Hematopoietic multipotent progenitor cell (in vitro differentiated cells): ENCODE measurements at places on chromosomes 16 and 17.

- DNase-seq, result no peak
Measured at GRCh38 chr17:3026856-3027751, 36.3 kb downstream of the OR1D5 start.

- no peak for DNase-seq
Measured at GRCh38 chr17:62675260-62675659, 47.8 kb downstream of the MRC2 start.

DNA sequence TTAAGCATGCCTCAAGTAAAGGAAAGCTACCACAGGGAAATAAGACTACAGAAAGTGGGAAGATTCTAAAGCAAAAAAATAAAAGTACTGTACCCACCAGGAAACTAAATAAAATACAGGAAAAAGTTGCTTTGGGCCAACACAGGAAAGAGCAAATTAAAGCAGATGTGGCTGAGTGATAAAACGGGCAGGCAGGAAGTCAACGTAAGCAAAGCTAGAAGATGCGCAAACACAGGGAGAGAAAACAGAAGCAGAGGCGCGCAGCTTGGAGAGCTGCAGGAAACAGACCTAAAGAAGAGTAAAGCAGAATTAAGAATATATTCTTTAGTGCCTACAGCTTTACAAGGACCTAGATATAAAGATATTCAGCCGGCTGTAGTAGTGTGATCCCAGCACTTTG, 21.7 kb downstream of the USP36 start:
- peak; percentile 88 for DNase-seq

DNA sequence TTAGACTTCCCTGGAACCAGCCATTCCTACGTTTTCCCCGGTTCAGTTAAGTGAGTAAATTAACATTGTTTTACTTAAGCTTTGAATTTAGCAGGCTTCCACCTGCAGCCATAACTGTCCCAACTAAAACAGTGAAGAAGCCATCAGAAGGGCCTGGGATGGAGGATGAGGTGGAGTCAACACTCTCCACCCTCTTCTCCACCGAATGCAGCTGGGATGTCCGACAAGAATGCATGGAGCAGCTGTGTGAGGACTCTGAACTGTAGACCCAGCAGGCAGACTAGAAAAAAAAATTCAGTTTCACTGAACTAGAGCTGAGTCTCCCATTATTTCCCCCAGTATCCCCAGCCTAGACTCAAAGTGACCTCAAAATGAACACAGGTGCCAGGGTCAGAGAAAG, 114.8 kb downstream of the C16orf95 start:
- no peak for DNase-seq

DNA sequence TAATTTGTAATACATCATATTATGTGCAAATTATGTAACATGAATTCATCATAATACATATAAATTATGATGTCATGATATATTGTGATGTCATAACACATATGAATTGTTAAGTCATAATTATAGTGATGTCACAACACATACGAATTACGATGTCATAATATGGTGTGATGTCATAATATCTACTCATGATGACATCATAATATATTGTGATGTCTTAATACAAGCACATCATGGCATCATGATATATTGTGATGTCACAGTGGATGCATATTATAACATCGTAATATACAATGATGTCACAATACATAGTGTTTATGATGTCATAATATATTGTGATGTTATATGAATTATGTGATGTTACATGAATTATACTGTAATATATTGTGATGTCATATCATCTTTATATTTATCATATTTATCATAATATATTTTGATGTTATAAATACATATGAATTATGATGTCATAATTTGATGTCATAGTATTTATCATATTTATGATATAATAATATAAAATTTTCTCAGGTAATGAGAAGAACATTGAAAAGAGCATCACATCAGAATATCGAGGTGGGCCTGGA, 1793.0 kb downstream of the TP53TG3F start:
- no peak for DNase-seq

DNA sequence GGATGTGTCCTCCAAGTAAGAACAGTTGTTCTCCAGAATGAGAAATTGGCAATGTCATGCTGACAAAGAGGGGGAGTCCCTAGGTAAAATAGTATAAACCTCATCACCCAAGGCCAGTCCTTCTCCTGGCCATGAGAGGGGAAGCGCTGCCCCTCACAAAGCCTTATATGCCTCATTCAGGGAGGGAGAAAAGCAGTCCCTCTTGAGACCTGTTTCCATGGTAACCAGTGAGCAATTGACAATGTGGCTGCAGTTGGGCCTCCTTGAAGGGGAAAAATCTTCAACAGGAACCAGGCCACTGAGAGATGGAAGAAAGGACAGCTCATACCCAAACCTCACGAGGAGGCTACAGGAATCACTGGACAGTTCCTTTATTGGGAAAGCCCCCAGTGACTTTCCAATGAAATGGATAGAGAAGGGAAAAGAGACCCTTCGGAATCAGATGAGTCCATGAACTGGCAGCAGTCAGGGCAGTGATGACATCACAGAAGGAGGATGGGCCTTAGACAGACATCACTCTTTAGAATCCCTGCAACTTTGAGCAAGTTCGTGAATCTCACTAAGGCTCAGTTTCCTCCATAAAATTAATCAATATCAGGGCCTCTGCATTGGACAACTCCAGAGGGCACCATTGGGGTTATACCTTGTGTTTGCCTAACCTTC, 275.7 kb downstream of the TOX3 start:
- no peak for DNase-seq

DNA sequence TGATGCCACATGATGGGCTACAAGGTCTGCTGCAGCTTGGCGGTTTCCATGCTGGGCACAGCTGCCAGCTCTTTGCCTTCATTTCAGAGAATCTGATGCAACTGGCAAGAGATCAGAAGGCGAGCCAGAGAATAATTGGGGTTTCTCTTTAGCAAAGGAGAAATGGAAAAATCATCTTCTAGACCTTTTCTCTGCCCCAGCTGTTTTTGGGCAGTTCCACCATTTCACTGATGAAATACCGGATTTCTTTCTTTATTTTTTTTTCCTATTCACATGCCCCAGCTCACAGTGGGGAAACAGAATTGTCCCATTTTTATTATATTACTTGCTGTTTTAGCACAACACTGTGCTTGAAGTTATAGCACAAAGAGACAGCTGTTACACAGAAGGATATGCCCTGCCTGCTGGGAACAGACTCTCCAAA, 439.3 kb upstream of the GOT2 start:
- DNase-seq, result no peak

DNA sequence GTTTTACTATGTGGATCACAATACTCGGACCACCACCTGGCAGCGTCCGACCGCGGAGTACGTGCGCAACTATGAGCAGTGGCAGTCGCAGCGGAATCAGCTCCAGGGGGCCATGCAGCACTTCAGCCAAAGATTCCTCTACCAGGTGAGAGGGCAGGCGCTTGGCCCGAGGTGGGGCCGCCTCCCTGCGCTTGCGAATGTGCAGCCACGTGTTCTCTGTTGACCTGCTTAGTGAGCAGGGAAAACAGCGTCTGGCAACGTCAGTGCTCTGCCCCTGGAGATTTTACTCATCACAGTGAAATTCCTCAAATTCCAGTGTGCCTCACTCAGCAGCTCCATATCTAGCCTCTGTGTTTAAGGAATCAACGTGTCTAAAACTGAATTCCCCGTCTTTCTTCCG, 33.4 kb upstream of the CLEC18A start:
- DNase-seq, result no peak

DNA sequence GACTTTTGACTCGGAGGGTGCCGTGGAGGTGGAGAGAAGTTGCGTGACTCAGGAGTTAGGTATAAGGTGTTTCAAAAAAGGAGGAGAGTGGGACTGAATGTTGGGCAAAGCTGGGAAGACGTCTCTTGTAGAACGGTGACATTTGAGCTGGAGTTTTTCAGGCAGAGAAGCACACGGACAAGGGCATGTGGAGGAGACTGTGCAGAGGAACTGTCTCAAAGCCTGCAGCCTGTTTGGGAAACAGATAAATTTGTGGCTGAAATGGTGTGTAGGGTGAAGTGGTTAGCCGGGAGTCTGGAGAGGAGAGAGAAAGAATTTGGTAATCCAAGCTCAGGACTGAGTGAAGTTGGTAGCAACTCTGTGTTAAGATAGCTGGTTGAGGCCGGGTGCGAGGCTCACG, 9.8 kb downstream of the USP10 start:
- DNase-seq, result no peak

DNA sequence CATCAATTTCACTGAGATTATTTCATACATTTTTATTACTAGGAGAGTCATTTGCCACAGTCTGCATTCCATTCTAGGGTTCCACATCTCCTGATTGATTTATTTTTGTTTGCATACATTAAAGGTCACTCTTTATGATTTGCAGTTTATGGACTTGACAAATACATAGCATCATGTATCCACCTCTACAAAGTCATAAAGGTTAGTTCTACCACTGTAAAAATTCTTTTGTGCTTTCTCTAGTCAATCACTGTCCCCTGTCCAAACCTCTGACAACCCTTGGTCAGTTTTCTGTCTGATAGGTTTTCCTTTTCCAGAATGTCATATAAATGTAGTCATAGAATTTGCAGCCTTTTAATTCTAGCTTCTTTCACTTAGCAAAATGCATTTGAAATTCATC, 434.6 kb upstream of the MON1B start:
- DNase-seq, result no peak

DNA sequence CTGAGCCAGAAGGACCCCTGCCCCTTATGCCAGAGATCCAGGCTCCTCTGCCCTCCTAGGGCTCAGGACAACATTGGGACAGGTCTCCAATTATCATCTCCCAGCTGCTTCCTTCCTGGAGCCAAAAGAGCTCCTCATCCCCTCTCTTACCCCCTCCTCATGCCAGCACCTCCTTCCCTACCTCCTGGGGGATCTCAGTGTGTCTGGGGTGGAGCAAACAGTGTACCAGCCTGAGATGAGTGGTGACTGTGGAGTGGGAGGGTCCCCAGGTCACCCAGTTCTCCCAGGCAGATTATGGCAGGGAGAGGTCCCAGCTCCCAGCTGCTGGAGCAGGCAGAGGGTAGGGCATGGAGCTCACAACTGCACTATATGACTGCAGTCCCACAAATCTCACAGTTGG, 23.7 kb downstream of the SRCIN1 start:
- DNase-seq, result no peak

DNA sequence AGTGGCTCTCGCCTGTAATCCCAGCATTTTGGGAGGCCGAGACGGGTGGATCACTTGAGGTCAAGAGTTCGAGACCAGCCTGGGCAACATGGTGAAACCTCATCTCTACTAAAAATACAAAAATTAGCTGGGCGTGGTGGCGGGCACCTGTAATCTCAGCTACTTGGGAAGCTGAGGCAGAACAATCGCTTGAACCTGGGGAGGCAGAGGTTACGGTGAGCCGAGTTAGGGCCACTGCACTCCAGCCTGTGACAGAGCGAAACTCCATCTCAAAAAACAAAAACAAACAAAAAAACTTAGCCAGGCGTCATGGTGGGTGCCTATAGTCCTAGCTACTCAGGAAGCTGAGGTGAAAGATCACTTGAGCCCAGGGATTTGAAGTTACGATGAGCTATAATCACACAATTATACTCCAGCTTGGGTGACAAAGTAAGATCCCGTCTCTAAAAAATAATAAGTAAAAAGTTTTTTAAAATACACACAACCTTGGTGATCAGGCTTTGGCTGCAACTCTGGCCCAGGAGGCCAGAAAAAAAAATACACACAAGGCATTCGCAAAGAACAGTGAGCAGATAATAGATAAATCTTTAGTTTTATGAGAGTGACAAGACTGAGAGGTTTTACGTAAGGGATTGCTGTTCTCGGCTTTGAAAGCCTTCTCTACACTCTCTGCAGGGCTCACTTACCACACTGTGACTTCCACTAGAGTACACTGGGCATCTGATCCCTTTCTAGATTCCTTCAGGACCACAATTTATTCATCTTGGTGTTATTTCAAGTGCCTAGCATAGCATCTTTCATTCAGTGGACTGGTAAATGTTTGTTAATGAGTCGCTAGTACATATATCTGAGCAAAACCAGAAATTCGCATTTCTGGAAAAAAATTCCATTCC, 5.9 kb downstream of the GSPT1 start:
- DNase-seq, result no peak

DNA sequence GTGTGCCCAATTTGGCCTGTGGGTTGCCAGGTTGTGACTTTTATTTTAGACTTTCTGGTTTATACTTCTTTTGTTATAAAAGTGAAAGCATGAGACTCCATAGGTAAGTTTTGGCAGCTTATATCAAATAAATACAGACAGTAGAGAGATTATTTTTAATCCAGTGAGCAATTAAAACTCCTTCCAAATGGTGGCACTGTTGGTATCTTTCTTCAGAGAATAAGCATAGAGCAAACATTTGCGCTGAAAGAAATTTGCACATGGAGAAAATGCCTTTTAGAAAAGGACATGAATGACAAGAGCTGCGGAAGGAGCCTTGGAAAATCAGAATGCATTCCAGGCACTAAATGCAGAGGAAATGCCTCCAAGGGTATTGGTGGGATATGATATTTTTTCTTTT, 46.1 kb upstream of the DNAJA2 start:
- peak; percentile 31 for DNase-seq

GRCh38 chr16:59997706-59998105, 1263.6 kb upstream of the GOT2 start:
- no peak for DNase-seq
